Forelimb muscle (tissue), 1 donor: ENCODE measurements at places on chromosomes 4 and X. TPM values are rescaled to one million over a fixed set of nuclear protein-coding genes. Genes with fewer than 3 reads are reported as not detected.

- no peak for DNase-seq
These were observed 299.6 kb downstream of the EPHA5 start for GRCh38 chr4:65370709-65371108.

DNA sequence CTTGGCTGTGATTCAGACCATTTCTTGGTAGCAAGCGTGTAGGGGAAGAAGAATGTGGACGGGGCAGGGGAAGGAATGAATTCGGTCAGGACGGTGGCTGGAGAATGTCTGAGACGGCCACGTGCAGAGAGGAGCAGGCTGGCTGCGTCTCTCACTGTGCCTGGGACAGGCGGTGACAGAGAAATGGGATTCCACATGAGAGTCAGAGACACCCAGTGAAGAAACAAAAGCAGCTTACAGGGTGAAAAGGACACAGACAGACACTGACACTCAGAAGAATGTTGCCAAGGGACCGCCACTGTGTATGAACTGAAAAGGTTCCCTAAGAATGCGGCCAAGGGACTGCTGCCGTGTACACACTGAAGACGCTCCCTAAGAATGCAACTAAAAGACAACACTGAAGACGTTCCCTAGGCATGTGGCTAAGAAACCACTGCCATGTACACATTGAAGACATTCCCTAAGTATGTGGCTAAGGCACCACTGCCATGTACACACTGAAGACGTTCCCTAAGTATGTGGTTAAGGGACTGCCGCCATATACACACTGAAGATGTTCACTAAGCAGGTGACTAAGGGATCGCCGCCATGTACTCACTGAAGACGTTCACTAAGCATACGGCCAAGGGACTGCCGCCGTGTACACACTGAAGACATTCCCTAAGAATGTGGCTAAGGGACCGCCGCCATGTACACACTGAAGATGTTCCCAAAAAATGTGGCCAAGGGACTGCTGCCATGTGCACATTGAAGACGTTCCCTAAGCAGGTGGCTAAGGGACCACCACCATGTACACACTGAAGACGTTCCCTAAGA, 49.1 kb downstream of the DHRSX start:
- DNase-seq: no peak

CXCL3 gene
- 0.09 TPM for polyA plus RNA-seq

LRRC66 gene
- polyA plus RNA-seq: 2.3 TPM

DNA sequence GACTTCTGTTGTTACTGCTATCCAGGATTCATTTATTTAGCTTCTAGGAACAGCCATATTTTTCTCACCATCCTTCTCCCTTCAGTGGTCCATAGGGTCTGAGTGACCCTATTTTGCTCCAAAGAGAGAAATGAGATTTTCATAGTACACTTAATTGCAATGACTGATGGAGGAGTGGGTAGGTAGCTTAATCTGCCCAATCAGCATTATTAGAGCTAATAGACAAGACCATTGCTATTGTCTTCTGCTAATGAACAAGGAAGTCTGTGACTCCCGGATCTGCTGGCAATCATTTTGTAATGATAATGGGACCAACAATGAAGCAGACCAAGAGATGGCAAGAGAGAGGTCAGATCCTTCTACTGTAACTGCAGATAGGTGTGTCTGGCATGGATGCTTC, 271.4 kb upstream of the SLC7A11 start:
- DNase-seq: no peak

PNCK gene
- polyA plus RNA-seq: 6.2 TPM

DNA sequence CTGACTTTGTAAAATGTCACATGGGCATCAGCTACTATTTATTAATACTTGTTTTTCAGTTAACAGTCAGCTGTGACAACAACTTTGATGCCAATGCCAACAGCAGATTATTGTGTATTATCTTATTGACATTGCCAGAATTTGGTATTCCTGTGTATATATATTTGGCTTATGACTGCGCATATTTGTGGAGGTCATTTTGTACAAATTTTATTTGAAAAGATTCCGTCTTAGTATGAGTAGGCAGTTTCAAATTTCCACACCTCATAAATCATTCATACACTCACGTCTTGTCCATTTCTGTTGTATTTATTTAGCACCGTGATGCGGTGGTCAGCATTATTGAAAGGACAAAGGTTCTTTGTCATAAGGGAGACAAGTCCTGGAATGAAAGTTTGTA, 558.2 kb upstream of the NDST4 start:
- no peak for DNase-seq

- no peak for DNase-seq
These were observed 248.5 kb downstream of the SNCA start for GRCh38 chr4:89588421-89588820.

- DNase-seq: no peak
These were observed 130.3 kb upstream of the ARSJ start for GRCh38 chr4:114109776-114110175.

MND1 gene
- polyA plus RNA-seq: 3.5 TPM

DNA sequence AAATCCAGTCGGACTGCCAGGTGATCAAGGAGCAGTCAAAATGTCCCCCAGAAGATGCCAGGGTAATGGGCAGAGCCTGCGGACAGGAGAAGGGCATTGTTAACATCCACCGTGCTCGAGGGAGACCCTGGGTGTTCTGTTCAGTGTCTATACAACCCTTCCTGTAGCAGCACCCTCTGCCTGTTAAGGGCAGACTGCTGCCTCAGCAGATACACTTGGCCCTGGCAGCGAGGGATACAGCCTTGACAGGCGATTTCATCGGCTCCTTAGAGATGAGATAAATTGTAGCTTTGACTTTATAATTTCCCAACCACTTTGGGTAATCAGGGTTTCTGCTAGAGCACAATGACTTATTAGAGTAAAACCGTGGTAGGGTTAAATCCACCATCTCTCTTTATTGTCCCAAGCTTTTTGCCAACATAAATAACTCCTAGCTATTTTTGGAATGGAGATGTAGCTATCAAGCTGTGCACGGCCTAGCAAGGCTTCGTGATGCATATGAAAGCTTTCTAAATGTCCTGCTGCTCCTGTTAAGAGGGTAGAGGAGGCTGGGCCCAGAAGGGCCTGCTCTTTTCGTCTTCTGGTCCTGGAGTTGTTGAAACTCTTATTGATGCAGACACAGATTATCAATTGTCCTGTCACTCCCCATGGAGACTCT, 195.9 kb downstream of the CPEB2 start:
- DNase-seq: no peak

DNA sequence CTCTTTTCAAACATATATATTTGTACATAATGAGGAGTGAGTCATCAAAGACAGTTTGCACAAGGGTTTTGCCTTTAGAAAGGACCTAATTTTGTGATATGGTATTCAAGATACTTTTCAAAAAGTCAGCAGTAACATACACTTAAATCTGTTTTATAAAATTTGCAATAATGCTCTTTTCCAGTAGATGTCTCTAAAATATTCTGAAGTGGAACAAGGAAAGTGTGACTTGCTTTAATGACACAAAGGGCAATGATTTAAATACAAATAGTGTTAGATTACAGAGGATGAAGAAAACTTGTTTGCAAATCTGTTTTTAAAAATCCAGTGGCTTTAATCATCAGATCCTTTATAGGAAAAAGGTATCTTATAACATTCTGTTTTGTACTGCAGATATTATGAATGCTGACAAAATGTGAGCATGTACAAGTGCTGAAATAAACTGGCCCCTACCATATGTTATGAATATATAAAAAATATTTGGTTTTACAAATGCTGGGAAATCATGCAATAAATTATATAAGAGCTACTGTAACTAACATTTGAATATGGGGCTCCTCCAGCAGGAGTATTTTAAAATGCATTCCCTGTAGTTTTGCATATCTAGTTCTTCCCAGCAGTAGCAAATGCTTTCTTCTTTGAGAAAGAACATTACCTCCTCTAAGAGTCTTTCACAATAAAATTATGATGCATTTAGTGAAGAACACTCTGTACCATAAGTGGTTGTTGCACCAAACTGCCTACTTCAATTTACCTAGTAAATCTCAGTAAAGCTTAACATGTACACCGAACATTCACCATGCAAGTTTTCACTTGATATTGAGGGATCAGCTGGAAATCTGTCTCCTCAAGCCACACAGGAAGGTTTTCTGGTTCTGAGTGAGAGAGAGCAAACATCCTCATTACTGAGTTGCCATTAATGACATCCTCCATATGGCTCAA, 20.2 kb downstream of the MMRN1 start:
- DNase-seq: no peak

FMR1NB gene
- not detected for polyA plus RNA-seq

SSR4 gene
- polyA plus RNA-seq: 115 TPM

KCNE5 gene
- polyA plus RNA-seq: 61.0 TPM

DNA sequence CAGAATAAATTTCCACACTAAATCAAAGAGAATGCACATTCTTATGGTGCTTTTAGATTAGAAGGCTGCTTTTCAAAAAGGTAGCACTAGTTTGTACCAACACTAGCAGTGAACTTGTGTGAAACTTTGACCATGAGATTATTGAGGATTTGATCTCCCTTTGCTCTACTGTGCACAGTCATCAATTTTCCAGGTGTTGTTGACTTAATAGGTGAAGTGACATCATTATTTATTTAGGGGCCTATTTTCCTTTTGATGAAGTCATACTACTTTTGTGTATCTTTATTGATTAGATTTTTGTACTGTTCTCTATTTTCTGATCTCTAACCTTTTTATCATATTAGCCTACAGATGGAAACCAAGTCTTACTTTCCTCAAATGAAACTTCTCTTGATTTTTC, 507.9 kb upstream of the LCORL start:
- DNase-seq: no peak

CLGN gene
- 2.6 TPM for polyA plus RNA-seq

DNA sequence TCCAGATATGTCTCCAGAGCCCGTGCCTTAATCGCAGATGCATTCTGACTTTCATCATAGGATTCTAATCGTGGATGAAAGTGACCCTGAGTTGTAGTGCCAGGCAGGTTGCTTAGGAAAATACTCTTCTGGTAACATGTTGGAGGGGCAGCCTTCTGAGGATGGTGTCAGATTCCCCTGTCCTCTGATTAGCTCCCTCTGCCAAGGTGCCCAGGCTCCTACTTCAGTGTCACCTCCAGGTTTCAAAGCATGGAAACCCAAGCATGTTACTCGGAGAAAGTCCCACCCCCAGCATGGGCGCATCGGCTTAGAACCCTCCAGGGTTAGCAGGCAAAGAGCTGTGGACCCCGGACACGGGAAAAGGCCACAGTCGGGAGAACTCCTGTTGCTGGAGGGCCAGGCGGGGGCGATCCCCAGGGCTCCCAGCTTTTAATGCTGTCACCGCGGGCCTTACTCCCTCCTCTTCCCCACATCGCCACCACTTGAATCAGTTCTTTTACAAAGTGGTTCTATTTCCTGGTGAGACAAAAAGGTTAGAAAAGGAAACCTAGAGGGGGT, 44.5 kb downstream of the TRIM2 start:
- no peak for DNase-seq

- DNase-seq: no peak
These were observed 11.7 kb downstream of the JCHAIN start for GRCh38 chr4:70654605-70655011.

DNA sequence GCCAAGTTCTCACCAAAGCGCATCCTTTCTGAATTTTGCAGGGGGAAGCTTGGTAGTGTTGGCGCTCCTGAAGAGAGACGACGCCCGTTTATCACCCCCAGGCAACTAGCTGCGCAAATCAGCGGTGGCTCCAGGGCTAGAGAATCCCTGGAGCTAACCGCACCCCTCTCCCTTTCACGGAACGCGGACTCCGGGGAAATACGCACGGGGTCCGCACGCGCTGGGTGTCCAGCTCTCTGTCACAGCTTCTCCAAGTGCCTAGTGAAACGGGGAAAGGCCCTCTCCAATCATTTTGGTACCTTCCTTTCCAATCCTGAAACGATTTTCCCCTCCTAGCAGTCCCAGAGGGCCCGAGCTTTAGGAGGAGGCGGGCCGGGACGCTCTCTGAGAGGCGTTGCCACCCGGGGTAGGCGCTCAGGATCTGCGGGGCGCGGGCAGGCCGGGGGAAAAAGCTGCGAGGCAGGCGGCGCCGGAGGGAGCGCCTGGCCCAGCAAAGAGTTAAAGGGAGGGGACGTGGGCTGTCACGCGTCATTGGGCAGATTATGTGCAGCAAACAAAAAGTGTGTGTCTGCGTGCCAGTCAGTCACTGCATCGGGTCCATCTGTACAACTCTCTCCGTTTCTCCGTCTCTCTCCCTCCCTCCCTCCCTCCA, at the start of gene PRDM8:
PRDM8 (plus strand) TSS at position 582 of the 652 bp plus-strand sequence. CDS start 2,578 bp downstream, outside the sequence.
- no peak for DNase-seq

DNA sequence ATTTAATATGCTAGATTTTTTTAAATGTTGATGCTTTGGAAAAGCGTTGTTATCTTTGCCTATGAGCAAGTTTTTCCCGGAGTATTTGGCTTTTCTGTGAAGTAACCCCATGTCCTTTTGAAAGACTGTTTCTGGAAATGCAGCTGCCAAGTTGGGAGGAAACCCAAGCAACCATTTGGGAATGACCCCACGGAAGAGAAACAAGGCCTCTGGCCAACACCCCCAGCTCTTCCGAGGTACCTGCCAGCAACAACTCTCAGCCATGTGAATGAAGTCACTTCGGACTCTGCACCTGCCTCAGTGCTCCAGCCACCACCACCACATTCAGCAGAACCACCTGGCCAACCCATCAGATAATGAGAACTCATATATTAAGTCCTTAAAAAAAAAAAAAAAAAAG, 36.2 kb upstream of the DHRSX start:
- DNase-seq: no peak

DNA sequence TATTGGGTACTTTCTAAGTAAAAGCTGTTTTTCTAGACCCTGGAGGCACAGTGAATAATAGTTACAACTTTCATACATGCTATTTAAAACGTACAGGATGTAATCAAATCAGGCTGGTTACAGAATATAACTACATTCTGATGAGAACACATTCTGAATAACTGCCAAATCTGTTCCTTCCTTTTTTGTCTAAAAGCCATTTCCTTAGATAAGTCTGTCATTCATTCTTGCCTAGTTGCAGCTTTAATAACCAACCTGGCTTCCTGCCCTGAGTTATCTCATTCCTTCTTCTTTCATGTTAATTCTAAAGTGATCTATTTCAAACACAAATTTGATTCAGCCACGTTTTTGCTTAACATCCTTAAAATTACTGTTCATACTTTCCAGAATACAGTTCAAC, 189.7 kb upstream of the ITM2A start:
- DNase-seq: no peak

GRCh38 chr4:148027201-148027600, 295.3 kb downstream of the ARHGAP10 start:
- no peak for DNase-seq

GRCh38 chr4:129455482-129455881, 359.5 kb downstream of the C4orf33 start:
- peak; percentile 20 for DNase-seq

DNA sequence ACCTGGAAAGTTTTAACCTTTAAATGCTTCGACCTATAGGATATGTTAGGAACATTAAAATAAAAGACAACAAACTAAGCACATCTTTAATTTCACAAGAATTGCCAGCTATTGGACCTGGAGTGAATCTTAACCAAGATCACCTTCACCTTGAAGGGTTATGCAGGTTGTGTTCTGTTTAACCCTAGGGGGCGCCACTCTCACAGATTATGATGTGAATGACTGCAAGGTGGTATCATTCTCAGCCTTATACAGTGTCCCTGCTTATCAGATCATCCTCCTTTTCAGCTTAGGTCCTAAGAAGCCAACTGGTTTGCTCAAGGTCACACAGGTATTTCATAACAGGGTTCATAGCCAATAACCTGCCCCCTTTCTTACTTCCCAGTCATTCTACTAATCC, 23.5 kb downstream of the INTS6L start:
- no peak for DNase-seq
